ENCODE measurements at places on chromosomes 3 and 15.

DNA sequence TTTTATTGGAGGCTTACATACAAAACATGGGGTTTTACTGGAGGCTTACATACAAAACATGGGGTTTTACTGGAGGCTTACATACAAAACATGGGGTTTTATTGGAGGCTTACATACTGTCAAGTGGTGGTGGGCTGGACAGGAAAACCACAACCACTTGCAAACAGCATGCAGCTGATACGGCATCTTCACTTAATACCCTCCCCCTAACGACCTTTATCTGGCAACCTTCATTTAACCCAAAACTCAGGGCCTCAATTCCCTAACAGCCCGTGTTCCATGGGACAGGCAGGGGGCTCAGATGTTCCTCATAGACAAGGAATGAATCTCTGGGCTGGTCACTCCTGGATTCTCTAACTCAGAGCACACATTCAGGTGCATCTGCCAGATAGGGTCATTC is 137.1 kb downstream of the CD47 start:
- no peak for DNase-seq

- DNase-seq, result peak; percentile 95
Observed at GRCh38 chr15:70852501-70853317, 1.2 kb downstream of the LARP6 start.

- no peak for DNase-seq
Observed at GRCh38 chr3:86845726-86846125, 145.2 kb downstream of the VGLL3 start.

DNA sequence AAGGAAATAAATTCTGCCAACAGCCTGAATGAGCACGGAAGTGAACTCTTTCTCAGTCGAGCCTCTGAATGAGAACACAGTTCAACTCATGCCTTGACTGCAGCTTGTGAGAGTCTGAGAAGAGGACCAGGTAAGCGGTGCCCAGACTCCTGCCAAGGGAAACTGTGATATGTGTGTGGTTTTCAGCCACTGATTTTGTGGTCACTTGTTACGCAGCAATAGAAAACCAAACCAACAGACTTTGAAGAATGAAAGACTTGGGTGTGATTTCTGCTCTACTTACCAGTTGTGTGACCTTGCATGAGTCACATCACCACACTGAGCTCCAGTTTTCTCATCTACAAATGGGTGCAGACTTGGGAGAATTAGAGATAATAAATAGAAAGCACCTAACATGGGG is 30.6 kb upstream of the FAM107A start:
- DNase-seq, result no peak

GRCh38 chr3:156187146-156187769 is 66.9 kb downstream of the KCNAB1 start:
- peak; percentile 67 for DNase-seq

DNA sequence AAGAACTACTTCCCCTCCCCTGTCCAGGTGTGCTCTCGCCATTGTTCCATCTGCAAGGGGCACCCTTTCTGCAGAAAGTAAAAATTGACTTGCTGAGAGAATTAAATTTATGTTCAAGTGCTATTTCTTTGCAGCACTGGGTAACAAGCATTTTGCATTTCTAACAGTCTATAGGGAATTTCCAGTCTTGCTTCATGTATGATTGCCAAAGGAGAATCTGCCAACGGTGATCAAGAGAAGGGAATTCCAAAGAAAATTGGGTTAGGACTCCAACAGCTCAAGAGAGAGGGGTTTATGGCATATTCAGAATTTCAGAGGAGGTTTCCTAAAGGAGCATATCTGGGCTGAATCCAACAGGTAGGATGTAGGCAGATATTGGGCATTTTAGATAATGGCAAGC is 136.7 kb upstream of the WNT5A start:
- DNase-seq, result no peak

DNA sequence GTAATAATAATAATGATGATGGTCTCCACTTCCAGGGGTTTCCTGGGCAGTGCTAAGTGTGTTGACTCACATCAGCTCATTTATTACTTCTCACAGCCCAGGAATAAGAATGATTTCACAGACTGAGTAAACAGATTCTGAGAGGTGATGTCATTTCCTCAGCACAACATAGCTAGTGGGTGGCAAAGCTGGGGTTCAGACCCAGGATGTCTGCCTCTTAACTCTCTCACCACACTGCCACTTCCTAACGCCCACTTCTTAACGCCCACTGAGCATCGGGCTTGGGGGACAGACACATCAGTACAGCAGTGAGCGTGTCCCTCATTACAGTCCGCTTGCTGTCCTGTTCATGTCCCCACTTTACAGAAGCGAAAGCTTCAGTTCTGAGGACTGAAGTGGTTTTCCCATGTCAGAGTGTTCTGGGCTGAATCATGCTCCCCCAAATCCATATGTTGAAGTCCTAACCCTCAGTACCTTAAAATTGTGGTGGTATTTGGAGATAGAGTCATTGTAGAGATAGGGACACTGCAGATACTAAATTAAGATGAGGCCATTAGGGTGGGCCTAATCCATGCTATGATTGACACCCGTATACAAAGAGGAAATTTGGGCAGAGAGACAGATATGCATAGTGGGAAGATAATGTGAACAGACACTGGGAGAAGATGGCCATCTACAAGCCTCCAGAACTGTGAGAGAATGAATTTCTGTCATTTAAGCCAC is 68.0 kb downstream of the ATP2B2 start:
- peak; percentile 51 for DNase-seq

GRCh38 chr3:107727102-107727501 is 204.3 kb downstream of the BBX start:
- no peak for DNase-seq

DNA sequence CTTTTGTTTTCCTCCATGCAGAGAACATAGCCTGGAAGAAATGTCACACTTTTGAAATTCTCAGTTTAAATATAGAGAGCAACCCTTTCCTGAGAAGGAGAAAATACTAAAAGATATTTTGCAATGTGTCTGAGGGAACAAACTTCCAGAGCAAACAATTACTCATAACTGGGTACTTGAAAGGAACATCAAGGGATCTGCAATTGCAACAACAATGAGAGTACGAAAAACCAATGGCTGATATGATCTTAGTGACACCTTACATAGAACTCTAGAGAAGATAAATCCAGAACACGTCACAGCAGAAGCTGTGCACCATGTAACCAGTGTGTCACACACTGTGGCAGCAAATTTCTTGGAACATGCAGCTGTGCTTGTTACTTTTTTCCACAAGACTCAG is 14.6 kb upstream of the ARPP21 start:
- DNase-seq, result no peak

GRCh38 chr3:116141724-116142123 is 303.6 kb downstream of the LSAMP start:
- peak; percentile 13 for DNase-seq

DNA sequence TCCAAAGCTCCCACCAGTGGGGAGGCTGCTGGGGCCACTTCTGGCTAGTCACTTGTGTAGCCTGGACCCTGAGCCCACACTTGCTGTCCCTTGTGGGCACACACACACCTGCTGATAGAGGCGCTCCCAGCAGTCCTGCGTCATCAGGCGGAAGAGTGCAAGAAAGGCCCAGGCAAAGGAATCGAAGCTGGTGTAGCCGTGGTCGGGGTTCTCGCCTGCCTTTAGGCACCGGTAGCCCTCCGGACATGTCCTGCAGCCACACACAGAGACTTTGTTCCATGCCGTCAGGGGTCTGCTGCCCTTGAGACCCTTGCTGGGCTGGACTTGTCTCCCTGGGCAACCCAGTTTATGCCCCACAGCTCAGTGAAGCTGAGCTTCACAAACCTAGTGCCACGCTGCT is 42.9 kb downstream of the SCN5A start:
- DNase-seq, result no peak

DNA sequence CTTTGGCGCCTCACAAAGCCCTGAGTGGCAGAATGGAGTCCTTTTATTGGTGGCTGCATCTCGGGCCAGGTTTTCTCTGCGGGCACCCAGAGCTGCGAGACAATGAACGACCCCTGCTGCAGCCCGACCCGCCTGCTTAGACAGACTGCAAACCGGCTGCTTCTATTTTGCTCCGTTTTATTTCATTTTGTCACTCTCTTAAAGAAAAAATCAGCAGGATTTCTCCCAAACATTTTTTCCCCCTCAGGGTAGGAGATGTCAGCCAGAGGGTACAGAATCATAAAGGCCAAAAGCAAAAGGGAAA is 64.8 kb downstream of the OXNAD1 start:
- DNase-seq, result no peak

DNA sequence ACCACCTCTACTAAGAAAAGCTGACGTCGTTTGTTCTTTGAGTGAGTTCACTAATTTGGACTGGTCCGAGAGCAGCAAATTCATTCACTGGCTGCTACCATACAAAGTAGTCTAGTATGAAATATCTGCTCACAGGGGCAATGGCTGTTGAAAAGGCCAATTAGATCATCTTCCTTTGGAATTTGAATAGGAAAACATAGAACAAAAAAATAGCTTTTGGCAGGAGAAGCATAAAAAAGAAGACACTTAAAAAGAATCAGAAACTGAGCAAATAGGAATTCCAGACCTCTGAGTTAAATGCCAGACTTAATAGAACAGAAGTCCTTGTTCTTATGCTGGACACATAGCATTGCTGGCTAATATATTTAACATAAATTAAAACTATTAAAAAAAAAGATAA is 159.3 kb downstream of the IL1RAP start:
- peak; percentile 35 for DNase-seq

GRCh38 chr3:37994639-37994972 is 4.0 kb downstream of the VILL start:
- DNase-seq, result no peak

- no peak for DNase-seq
Observed at GRCh38 chr3:31533169-31534064, 692 bp downstream of the STT3B start.

DNA sequence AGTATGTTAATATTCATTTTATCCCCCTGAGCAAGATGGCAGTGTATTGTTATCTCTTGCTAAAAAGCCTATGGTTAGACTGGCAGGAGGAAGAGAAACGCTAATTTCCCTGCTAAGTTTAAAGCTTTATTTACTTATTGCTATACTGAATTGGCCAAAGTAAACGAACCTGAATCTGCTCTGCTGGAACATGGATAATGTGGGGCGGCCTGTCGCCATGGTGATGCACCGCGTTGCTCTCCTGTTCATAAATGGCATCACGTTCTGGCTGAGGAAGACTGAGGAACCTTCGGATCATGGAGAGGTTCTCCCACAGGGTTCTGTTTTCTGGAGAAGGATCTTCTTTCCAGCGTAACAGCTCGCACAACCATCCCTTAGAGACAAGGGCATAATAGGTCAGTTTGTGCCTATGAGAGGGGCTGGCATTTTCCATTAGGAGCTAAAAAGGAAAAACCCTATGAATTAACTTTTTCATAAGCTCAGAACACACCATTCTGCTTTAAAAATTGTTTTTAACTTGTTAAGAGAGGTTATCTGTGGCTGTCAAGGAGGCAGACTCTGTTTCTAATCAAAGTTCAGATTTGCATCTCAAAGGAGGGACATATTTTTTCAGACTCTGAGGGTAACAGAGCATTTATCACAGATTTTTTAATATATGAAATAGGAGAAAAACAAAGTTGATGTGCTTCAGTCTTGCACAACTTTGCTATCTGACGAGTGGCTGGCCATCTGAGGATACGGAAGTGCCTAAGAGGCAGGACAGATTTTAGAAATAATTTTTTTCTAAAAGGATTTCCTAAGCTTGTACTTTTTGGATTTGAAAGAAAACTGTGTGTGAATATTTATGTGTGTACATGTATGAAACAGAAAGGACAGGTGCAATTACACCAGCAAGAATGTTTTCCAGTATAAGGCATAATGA is 73.1 kb downstream of the SATB1 start:
- no peak for DNase-seq

- DNase-seq, result peak; percentile 8
Observed at GRCh38 chr3:56314842-56315241, 153.4 kb downstream of the ERC2 start.

DNA sequence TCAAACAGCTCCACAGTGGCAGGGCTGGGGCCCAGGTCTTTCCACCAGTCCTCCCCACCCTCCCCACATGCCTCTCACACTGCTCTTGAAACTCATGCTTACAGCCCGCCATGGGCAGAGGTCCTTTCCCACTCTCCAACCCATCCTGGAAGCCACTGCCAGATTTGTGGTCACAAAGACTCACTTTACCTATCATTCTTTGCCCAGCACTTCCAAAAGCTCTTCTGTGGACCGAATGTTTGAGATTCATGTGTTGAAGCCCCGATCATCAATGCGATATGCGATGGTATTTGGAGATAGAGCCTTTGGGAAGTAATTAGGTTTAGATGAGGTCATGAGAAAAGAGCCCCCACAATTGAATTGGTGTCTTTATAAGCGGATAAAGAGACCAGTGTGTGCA is 247.8 kb downstream of the VPS13C start:
- no peak for DNase-seq

DNA sequence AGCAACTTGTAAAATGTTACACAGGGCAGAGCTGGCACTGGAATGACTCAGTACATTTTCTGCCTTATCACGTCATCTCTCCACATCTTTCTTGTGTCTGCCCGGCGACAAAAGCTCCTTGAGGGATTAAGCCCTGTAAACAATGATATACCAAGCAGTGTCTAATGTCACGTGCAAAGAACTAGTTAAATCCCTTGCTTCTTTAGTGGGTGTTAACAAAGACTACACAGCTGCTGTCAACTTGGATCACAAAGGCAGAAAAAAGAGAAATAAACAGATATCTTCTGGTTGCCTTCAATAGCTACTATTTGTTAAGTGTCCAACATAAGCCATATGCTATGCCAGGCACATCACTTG is 48.1 kb upstream of the FRMD4B start:
- no peak for DNase-seq

- peak; percentile 64 for DNase-seq
Observed at GRCh38 chr3:174495928-174496327, 363.2 kb upstream of the NAALADL2 start.

GRCh38 chr3:155243512-155243921 is 50.0 kb downstream of the STRIT1 start:
- peak; percentile 82 for DNase-seq

GRCh38 chr3:59518283-59519055 is 468.6 kb upstream of the CFAP20DC start:
- no peak for DNase-seq

GRCh38 chr3:194494951-194495374 is 8.2 kb upstream of the ATP13A3 start:
- DNase-seq, result peak; percentile 37

DNA sequence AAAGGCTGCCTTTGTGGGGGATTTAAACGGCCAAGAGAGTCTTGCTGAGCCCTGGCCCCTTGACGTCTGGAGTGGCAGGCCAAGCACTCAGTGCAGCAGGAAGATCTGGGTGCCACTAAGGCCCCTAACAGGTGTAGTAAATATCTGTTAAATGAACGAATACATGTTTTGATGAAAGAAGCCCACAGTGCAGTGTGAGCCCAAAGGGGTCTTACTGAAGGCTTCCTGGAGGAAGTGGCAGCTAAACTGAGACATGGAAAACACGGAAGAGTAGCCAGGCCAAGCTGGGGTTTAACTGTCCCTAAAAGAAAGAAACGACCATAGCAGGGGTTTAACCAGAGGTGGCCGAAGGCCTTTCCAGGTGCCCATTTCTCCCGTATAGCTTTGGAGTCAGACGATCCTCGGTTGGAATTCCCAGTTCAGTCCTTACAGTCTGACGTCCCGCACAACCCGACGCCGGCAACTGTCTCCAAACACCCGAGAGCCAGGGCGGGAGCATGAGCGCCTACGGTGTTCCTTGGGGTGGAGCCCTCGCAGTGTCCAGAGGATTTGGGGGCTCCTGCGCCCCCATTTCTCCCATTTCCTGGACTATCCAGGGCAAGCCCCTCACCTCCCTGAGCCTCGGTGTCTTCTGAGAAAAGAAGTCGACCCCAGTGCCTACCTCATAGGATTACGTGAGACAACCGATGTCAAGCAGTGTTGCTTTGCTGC is 910 bp upstream of the ABHD6 start:
- DNase-seq, result no peak
